ENCODE measurements at places on chromosomes 11 and 22. TPM values are rescaled to one million over a fixed set of nuclear protein-coding genes. Genes with fewer than 3 reads are reported as not detected.

The DDTL gene
- 0.59 TPM for total RNA-seq

The POU2F3 gene
- total RNA-seq: under 0.01 TPM

The OR4B1 gene
- total RNA-seq: not detected

The UBQLNL gene
- 0.05 TPM for total RNA-seq

The ARHGAP32 gene
- total RNA-seq: 27.3 TPM

The KCNJ1 gene
- total RNA-seq: not detected

The PHOX2A gene
- total RNA-seq: not detected

The LYVE1 gene
- total RNA-seq: not detected

The BAIAP2L2 gene
- total RNA-seq: under 0.01 TPM

The WBP2NL gene
- 0.60 TPM for total RNA-seq

The GDPD4 gene
- 0.69 TPM for total RNA-seq
